NCI-H460 (cell line): ENCODE measurements at places on chromosomes 5 and 9.

GRCh38 chr5:147426640-147427327 lies 83.1 kb downstream of the DPYSL3 start:
- DNase-seq, result no peak

- no peak for DNase-seq
Observed at GRCh38 chr9:97740848-97741821, 44.0 kb upstream of the XPA start.

DNA sequence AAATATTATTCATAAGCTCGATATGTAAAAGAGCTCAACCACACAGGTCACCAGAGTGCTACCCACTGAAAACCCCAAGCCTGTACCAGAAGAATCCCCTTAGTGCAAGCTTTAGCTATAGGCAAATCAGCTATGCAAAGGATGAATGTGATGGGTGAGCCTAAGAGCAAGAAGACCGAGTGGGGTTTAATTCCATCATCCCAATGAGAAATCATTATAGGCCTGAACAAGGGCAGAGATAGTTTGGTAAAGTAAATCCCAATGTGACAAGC lies 21.8 kb downstream of the ELOVL7 start:
- DNase-seq, result no peak

GRCh38 chr5:132483661-132484390 lies 6.7 kb downstream of the IRF1 start:
- no peak for DNase-seq

DNA sequence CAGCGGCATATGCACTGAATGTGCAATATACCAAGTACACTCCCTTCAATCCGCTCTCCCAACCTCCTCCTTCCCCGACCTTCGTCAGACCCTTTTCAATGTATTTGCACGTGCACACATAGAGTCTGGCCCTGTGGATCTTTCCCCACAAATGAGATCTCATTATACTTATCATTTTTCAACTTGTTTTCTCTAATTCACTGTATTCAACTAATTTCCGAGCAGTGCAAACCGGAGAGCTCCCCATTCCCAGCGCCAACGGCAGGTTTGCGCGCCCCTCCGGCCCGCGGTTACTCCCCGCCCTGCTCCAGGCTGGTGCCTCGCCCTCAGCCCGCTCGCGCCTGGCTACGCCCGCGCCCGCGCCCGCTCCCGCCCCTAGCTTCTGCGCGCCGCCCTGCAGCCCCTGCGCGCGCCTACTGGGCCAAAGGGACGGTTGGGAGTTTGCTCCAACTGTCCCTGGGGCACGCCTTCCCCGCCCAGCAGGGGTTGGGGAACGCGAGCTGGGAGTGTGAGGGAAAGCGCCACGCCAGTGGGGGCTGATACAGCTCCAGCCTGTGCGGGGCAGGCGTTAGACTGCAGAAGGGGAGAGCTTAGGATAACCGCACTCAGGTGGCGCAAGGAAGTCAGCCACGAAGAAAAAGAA lies 3.3 kb upstream of the CDC20B start:
- peak; percentile 75 for DNase-seq

GRCh38 chr5:101338226-101338625 lies 435.1 kb upstream of the ST8SIA4 start:
- no peak for DNase-seq

GRCh38 chr5:159313197-159313596 lies 17.1 kb downstream of the IL12B start:
- no peak for DNase-seq

DNA sequence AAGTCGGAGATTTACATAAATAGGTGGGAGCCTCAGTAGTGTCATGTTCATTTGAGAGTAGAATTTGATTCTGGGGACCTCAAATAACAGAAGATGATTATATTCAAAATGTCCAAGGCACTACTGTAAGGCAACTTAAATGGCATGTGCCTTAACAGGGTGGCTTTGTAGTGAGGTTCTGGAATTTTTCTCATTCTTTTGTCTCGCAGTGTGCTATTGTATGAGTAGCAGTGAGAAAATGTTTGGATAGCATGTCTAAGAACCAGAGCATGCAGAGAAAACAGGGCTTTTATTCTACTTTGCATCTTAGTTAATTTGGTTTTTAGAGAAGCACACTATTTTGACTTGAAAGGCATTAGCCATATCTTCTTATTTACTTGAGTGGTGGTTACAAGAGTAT lies 25.0 kb downstream of the MAST4 start:
- DNase-seq, result no peak

DNA sequence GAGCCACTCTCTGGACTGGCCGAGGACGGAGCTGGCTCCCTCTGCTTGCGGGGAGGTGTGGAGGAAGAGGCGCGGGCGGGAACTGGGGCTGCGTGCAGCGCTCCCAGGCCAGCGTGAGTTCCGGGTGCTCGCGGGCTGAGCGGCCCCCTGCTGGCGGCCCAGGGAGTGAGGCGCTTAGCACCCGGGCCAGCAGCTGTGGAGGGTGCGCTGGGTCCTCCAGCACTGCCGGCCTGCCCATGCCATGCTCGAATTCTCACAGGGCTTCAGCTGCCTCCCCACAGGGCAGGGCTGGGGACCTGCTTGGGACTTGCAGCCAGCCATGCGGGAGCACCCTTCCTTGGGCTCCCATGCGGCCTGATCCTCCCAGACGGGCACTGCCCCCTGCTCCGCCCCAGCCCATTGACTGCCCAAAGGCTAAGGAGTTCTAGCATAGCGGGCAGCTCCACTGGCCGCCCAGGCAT lies 416.9 kb downstream of the MRPS30 start:
- no peak for DNase-seq

DNA sequence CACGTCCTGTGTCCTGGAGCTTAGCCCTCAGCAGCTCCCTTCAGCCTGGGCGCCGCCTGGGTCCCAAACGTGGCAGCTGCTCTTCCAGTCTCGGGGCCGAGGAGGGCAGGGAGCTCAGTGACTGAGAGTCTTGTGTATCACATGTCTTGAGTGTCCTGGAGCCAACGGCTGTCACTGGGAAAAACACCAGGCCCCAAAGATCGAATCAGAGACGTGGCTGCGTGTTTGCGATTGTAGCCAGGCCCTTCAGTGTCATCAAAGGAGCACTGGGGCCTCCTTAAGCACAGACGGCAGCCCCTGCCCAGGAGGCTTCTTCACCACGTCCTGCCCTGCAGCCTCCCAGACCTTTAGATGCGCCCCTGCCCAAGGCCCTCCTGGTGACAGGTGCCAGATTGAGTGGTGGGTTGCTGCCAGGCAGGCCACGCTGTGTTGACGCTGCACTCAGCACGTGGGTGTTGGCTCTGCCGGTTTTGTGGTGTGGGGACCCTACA lies 5.7 kb upstream of the EXOC3 start:
- DNase-seq, result no peak

DNA sequence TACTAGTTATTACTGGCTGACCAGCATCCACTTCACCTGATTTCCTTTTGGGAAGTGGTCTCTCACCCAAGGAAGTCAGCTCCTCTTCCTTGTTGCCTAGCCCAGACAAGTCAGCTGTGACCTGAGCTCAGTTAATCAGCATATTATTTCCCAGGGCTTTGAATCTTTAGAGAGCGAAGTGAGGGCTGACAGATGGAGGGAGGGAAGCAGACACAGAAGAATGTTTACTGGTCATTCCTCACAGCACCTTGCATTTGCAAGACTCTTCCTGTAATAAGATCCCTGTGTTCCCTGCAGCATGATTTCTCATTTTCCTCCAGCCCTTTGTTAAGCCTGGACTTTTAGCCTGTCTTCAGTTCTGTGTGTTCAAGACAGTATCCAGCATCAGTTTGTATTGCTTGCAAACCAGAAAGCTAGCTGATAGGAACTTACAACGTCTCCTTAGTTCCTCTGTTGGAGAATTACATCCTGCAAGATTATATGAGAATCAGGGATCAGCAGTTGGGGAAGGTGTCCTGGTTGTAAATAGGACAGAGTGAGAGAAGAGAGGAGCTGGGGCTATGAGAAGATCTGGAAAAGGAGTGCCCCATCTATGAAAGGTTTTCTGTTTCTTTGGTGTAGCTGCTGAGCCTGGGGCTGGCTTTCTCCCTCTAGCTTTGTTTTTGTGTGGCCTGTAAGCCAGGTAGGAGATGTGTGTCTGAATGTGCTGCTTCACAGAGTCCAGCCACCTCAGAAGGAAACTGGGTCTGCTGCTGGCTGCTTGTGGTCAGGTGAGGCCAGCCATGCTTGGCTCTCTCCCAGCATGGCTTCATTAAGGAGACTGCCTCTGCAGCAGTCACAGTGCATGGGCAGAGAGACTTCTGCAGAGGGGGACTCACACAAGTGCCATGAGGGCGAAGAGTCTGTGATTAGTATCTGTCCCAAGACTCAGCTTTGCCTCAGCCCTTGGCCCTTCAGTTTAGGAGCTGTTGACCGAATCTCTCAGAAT lies 50.3 kb downstream of the MAN2A1 start:
- DNase-seq, result no peak

DNA sequence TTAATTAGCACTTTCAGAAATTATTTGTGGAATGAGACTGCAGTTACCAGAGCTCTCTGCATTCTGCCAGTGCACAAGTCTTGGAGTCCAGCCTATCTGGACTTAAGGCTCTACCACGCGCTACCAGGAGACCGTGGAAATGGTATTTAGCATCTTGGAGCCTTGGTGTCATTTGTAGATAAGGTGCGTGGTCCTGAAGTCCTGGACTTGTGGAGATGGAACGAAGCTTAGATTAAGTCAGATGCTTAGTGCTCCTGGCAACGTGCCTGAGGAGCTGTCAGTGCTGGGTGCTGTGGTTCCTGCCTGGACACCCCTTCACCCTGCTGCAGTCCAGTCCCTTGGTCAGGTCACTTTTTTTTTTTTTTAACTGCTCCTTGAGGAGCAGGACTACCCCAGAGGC lies 59.7 kb downstream of the RCL1 start:
- DNase-seq, result no peak

DNA sequence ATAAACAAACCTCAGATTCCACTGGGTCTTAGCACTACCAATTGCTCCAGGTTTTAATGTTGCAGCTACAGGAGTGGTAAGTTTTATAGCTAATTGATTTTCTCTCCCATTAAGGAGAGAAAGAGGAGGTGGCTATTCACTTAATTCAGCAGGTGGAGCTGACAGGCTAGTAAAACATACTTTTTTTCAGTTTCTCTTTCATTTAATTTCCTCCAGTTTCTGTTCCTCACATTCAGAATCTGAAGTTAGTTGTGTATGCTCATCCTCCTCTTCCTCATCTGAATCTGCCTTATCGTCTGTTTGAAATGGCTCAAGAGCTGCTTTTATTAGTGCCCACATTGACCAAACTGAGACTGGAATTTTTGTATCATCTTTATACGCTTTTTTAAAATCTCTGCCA lies 98.0 kb downstream of the PLPPR1 start:
- no peak for DNase-seq

DNA sequence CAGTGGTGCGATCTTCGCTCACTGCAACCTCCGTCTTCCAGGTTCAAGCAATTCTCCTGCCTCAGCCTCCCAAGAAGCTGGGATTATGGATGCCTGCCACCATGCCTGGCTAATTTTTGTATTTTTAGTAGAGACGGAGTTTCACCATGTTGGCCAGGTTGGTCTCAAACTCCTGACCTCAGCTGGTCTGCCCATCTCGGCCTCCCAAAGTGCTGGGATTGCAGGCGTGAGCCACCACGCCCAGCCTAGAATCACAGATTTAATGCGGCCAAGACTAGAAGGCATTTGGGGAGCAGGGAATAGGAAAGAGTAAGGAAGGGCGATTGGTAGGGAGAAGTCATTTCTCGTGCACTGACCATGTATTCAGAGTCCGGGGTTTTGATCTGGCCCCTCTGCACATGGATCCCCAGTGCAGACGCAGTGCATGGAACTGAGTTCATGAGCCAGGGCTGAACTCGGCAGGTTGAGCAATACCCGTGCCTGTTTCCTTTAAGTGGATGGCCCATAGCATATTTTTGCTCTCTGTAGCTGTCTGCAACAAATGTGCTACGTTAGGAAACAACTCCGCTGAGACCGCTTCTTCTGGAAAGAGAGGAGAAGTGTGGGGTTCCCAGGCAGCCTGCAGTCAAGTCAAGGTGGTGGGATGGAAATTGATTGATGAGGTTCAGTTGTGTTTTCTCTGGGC lies 3.4 kb upstream of the HMCN2 start:
- DNase-seq, result no peak

- DNase-seq, result no peak
Observed at GRCh38 chr9:117929868-117930267, 225.7 kb downstream of the TLR4 start.

- DNase-seq, result no peak
Observed at GRCh38 chr5:178113841-178114324, 551 bp downstream of the N4BP3 start.

- peak; percentile 61 for DNase-seq
Observed at GRCh38 chr5:9498541-9499497, 47.1 kb downstream of the SEMA5A start.

- no peak for DNase-seq
Observed at GRCh38 chr9:129237803-129238202, 59.7 kb upstream of the IER5L start.

GRCh38 chr9:99556998-99557397 lies 264.7 kb upstream of the NR4A3 start:
- no peak for DNase-seq

GRCh38 chr5:93567424-93567823 lies 13.6 kb downstream of the NR2F1-AS1 start:
- no peak for DNase-seq

DNA sequence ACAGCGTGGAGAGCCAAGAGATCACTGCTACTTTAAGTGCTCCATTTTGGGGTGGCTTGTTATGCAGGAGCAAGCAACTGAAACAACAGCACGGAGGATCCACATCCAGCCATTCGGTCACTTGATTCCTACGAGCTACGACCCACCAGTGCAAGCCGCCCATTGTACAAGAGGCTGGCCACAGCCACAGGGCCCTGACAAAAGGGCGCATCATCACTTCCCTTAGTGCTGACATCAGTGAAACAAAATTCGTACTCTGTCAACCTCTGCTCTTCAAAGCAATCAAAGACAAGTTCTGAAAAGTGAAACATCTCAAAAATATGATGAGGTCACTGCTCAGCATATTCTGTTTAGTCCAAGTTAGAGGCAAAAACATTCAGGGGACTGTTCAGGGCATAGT lies 168.4 kb downstream of the GADD45G start:
- no peak for DNase-seq

DNA sequence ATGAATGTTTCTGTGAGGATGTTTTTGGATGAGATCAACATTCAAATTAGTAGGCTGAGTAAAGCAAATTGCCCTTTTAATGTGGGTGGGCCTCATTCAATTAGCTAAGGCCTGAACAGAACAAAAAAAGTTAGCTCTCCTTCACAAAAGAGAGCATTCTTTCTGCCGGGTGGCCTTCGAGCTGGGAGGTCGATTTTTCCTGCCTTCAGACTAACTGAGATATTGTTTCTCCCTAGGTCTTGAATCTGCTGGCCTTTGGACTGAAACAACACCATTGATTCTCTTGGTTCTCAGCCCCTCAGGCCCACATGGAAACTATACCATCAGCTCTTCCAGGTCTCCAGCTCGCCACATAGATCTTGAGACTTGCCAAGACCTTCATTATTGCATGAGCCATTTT lies 29.1 kb upstream of the FREM1 start:
- no peak for DNase-seq

DNA sequence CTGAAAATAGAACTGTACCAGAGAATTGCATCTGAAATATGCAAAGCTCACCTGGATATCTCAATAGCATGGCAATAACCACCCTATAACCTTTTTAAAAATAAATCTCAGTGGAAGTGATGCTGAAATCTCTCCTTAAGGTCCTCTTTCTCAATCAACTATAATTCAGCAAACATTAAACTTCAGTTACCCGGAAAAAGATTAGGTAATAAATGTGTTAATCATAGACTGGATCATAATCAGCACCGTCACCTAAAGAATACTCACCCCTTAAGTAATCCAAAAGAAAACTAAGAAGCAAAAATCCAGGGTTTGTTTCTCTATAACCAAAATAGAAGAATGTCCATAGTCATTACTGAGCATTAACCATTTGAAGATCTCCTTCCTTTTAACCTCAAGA lies 44.3 kb upstream of the DENND4C start:
- DNase-seq, result no peak

- no peak for DNase-seq
Observed at GRCh38 chr5:165360784-165361542, 1855.5 kb downstream of the MAT2B start.
